ENCODE measurements at places on chromosomes 6 and 20.

- DNase-seq, result no peak
These were observed 245.1 kb upstream of the KCNQ5 start for GRCh38 chr6:72376736-72377135.

DNA sequence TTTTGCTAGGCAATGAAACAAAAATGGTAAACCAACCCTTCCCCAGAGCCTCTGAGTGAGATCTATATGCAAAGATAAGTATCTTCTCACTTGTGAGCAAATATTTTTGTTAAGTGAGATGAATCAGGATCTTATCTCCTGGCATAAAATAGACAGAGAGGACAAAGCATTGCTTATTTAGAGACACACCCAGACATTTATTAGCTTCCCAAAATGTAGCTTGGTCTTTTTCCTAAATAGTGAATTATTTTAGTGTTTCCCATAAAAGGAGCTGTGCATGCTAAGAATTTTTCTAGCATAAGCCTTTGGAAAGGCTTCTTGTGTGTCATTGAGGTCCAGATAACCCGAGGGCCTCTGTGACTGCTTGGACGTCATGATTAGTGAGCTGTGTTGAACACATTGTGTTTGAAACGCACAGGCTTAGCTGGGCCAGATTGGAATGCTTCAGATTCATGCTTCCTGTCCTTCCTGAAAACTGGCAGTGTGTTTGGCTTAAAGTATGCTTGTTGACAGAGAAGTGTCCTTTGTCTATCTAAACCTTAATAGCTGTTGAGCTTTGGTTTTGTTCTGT lies 16.5 kb downstream of the MTHFD1L start:
- DNase-seq, result peak; percentile 83

GRCh38 chr6:30562470-30563425 lies 5.7 kb downstream of the PRR3 start:
- no peak for DNase-seq

- peak; percentile 55 for DNase-seq
These were observed 51.5 kb downstream of the SLC23A2 start for GRCh38 chr20:4949833-4950178.

DNA sequence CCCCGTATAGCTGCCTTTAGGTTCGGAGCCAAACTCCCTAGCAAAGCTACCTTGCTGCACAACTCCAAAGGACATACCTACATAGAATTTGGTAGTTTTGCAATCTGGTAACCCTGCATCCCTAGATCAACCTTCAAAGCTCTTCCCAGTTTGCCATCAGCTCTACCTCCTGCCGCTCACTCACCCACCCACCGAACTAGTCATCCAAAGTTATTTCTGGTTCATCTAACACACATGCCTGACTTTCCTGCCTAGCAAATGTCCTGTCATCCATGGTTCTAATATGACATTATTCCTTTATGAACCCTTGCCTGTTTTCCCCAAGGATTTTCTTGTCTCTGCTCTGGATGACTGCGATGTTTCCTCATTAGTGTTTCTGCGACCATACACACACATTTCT lies 21.6 kb downstream of the SPAG4 start:
- no peak for DNase-seq

GRCh38 chr6:33957892-33958525 lies 154.2 kb upstream of the MLN start:
- no peak for DNase-seq

GRCh38 chr6:12294851-12295536 lies 4.8 kb downstream of the EDN1 start:
- no peak for DNase-seq

DNA sequence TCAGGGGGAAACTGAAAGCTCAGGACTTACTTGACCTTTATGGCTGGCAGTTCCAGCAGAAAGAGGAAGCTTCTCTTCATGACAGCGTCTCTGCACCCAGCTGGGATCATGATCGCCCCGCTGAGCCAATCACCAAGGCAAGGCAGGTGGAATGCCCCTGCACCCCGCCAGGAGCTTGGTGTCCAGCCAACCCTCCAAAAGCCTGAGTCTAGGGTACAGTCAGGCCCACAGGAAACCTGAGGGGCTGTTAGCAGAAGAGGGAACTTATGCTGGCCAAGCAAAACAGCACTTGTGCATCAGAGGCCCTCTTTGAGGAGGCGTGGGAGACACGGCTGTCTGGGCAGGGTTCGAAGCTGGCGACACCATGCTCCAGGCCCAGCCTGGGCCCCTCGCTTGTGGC lies 188.3 kb upstream of the GMDS start:
- no peak for DNase-seq

DNA sequence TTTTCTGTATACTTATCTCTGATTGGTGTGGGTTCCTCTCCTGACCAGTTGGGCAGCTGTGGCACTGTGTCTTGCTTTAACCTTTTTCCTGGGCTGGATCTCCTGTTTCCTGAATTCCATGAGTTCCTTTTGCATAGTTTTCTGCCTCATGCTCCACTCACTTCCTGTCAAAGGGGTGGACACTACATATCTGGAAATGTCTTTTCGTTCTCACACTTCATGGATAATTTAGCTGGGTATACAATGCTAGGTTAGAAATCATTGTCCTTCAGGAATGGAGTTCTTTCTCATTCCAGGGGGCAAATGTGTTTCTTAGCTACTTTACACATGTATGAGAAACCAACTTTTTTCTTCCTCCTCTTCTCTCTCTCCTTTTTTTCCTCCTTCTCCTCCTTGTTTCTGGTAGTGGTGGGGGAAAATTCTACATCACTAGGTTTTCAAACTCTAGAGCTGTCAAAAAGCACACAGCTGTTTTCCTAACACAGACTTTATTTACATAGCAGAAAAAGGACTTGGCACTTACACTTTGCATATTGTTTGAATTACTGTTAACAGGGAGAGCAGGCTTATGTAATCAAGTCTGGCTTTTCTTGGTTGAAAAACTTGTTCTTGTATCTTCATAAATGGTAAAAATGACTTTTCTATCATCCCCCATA lies 9.0 kb upstream of the DDX27 start:
- no peak for DNase-seq

GRCh38 chr20:33667676-33668465 lies 1.1 kb downstream of the ACTL10 start:
- peak; percentile 66 for DNase-seq

DNA sequence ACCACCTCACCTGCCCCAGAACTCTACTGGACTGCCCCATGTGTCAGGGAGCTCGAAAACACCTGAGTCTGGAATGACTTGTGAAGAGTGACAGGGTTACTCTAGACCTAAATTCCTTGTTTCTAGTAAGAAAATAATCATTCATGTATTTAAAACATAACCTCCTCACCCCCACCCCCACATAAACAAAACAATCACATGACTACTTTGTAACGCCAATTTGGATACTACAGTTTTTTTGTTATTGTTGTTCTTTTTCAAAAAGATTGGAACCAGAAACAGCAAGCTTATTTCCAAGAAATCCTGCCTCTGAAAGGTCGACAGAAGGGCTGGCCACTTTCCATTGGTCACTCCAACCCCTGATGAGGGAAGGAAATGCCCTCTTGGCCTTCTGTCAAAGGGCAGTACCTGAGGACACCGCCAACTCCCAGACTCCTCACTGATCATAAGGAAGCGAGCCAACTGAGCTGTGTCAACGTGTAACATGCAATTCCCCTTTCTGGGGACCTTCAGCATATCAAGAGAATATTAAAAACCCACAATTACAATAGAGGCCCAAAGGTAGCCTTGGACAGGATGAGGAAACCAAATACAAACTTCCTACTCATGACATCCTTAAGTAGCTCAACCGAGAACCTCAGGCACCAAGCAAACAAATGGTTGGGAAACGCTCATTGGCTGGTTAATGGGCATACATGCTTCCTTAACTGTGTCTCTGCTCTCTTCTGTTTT lies 2.6 kb downstream of the MCUR1 start:
- DNase-seq, result no peak

GRCh38 chr6:165798991-165799390 lies 135.9 kb upstream of the PDE10A start:
- DNase-seq, result no peak

- no peak for DNase-seq
These were observed 49.0 kb downstream of the RREB1 start for GRCh38 chr6:7156643-7157278.

GRCh38 chr20:33490023-33490933 lies at the start of gene CBFA2T2:
TSS of gene CBFA2T2 (plus strand) at chr20:33490096. CDS start at chr20:33490268, 172 bp downstream.
- peak; percentile 75 for DNase-seq

- no peak for DNase-seq
These were observed 81.3 kb downstream of the MOXD1 start for GRCh38 chr6:132320007-132320406.

DNA sequence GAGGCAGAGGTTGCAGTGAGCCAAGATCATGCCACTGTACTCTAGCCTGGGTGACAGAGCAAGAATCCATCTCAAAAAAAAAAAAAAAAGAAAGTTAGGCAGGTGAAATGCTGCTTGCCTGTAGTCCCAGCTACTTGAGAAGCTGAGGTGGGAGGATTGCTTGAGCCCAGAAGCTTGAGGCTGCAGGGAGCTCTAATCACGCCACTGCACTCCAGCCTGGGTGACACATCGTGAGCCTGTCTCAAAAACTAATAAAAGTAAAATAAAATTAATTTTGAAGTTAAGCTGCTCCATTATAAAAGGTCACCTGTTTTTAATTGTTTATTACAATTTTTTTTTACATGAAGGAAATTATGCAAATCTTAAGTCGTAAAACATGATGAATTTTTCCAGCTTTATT lies 23.2 kb upstream of the SAMHD1 start:
- no peak for DNase-seq

DNA sequence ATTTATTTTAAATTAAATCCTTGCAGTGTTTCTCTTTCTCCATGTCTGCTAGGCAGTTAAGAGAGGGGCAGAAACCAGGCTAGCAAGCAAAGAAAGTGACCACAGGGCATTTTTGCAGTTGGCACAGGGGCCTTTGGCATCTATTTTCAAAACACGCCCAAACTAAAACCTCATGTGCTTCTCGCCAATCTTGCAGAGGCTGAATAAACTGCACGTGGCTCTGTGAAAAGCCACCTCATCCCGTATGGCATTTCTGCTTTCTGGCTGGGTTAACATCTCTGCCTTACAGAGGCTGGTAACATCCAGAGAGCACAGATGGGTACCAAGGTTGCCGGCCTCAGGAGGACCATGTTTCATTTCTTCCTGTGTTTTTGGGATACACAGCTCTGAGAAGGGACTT lies 54.6 kb downstream of the GJA10 start:
- no peak for DNase-seq

- no peak for DNase-seq
These were observed 39.0 kb upstream of the CD93 start for GRCh38 chr20:23125159-23125558.

DNA sequence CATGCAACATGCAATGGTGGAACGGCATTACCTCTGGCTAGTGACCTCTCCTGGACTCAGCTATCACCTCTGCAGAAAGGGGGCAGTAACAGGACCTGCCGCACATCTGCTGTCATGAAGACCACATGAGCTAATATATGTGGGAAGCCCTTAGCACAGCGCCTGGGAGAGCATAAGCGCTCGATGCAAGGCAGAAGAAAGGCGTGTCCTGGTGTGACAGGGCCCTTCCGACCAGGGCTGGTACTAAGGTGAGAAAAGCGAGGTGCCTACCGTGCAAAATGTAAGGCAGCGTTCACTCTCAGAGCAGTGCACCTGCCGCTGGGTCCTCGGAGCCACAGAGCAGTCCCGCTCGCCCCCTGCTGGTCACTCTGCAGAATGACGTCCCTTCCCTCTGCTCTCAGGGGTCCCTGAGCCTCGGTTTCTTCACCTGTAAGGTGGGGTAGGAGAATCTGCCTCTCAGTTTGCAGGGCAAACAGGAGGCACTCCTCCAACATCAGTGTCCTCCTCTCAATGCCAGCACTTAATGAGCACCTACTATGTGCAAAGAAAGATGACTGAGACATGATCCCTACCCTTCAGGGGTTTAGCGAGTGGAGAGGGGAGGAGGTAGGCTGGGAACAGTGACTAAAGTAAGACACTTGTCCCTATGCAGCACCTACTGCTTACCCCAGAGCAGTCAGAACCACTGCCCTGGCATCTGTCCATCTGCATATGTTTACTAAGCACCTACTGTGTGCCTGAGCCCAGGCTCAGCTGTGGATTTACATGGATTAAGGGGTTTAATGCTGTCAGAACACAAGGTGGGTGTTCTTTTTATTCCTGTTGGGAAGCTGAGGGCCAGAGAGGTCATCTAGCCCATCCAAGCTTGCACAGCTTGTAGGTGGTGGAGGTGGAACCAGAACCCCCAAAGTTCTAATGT lies 41.1 kb upstream of the PTGIS start:
- peak; percentile 59 for DNase-seq

DNA sequence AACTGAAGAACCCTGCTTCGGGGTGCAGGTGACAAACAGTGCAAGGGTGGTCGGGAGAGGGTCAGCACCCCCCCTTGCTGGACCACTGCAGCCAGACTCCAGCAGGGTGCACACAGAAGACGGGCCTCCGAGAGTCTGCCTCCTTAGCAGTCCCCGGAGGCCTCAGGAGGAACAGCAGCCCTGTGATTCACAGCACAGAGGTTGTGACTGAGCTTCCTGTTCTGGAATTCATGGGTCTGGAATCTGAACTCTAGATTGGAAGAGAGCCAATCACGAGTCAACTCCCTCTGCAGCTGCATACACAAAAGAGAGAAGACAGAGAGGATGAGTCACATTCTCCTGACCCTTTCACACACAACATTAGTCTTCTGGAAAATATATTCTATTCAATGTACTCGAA lies 249.0 kb upstream of the OPRM1 start:
- no peak for DNase-seq

GRCh38 chr20:50510706-50511542 lies 741 bp downstream of the PTPN1 start:
- peak; percentile 45 for DNase-seq

DNA sequence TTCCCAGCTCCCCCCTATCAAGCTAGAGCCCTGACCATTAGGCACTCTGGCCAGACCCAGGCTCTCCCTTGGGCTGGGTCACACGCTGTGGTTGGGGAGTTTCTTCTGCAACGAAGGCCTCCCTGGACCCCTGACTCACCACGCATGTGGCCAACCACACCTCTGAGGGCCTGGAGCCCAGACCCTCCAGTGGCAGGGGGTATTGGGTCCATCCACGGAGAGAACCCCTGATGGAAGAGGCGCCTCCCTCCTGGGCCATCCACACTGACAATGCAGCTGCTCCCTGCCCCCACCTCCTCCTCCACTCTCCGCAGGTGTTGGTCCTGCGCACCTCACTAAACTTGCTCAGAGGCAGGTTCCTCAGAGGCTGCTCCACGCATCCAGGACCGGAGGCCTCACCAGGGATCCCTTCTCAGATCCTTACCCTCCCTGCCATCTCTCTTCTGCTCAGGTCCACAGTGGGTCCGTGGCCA lies 125.4 kb downstream of the RNASET2 start:
- DNase-seq, result no peak

- no peak for DNase-seq
These were observed 11.4 kb downstream of the FAM184A start for GRCh38 chr6:119067091-119067490.

DNA sequence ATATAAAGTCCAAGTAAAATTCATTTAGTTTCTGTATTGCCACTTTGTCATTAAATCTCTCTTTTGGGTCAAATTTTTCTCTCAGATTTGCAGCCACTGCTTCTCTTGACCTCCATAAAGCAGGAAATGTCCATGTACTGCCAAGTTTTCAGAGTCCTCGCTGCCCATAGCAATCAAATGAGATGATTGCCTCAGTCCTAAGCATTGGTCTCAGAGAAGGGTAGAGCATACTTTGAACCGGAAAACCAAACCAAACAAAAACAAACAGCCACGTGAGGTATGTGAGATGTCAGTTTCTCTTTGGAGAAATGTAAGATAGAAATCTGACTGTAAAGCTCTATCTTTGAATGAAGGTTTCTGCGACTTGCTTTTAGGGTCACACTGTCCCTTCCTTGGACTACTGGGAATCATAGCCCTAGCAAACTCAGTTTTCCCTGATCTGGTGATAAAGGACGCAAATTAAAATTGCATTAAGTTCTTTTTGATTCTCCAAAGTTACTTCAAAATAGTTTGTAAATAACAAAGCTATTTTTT lies 505.4 kb upstream of the CITED2 start:
- no peak for DNase-seq

All from lung (tissue), 17 donors.